ENCODE measurements at places on chromosomes 3 and 15.

DNA sequence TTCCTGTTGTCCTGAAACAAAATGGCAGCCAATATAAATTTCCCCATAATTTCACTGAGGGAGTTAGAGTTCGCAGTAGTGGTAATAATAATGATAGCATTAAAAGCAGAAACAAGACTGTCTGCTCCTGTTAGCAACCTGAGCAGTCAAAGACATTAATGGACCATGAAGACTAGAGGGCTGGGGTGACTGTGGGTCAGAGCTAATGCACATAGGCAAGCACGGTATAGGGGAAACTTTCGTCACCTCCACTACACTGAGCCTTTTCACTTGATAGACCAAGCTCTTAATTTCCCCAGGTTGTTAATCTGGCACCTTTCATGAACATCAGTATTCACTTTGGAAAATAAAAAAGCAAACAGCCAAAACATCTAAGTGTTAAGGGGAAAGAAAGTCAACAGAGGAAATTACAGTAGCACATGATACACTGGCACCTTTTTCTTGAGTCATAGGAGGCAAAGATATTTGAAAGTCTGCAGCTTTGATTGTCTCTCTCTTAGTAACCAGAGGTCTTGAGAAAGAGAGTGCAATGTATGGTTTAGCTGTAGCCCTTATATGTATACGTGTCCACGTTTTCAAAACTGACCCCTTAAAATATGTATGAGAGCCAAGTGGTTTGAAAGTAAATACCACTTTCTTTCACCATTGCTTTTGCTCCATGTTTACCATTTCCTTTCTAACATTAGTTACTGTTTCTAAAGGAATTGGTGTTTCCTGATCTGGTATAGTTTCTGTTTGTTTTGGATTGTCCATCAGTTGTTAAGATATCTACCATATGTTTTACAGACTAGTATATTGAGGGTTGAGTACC is 104.8 kb downstream of the FILIP1L start:
- DNase-seq = no peak

- no peak for DNase-seq
Measured at GRCh38 chr3:111324151-111324550, 217.8 kb upstream of the CD96 start.

GRCh38 chr15:49155834-49156627 is 632 bp upstream of the COPS2 start:
- no peak for DNase-seq

- DNase-seq = no peak
Measured at GRCh38 chr3:21505711-21506460, 245.1 kb downstream of the ZNF385D start.

GRCh38 chr3:166445865-166446264 is 608.6 kb upstream of the BCHE start:
- DNase-seq = no peak

- no peak for DNase-seq
Measured at GRCh38 chr15:62895905-62896316, 146.6 kb upstream of the TPM1 start.

DNA sequence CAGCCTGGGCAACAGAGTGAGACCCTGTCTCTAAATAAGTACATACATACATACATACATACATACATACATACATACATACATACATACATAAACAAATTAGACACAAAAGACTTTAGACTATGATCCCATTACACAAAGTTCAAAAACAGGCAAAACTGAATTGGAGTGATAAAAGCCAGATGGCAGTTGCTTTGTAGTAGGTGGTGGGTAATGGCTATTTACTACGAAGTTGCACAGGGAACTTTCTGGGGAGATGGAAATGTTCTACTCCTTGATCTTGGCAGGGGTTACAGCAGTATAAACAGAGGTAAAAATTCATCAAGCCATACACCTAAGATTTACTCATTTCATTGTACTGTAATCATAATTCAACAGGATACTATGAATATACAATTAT is 63.7 kb upstream of the HRH1 start:
- no peak for DNase-seq

GRCh38 chr15:93825682-93826081 is 405.7 kb upstream of the MCTP2 start:
- DNase-seq = no peak

GRCh38 chr15:69573815-69574475 is 121.3 kb downstream of the RPLP1 start:
- DNase-seq = peak; percentile 4

GRCh38 chr15:44798826-44799225 is 62.5 kb downstream of the TRIM69 start:
- DNase-seq = no peak

- DNase-seq = peak; percentile 21
Measured at GRCh38 chr15:52227456-52227855, 36.3 kb upstream of the GNB5 start.

DNA sequence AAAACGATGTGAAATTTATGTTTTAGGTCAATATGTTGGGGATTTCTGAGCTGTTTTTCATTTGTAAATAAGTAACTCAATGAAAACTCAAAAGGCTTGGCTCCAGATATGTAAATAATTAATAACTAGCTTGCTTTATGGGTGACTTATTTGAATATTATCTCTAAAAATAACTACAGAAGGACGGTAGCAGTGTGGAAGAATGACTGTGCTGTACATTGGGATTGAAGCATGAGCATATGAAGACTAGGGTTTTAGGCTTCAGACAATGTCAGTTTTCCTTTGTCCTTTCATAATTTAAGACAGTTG is 343.9 kb downstream of the GRM7 start:
- DNase-seq = no peak

DNA sequence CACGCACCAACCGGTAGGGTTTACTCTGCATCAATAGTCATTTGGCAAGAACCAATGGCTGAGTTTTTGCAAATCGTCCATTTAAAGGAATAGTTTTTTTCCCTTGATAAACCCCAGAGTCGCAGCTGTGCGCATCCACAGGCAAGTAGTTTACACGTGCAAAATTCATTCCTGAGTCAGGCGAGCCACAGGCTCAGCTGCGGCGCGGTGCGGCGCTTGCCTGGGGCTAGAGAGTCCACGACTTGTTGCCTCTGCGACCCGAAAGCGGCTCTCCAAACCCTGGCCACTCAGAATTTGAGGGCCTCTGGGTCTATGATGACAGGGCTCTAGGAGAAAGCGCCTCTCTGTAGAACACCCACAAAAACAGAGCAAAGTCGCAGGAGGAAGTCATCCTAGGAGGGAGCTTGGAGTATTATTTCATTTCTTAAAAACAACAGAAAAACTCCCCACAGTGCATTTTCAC is 36.7 kb downstream of the ZIC4 start:
- no peak for DNase-seq

- no peak for DNase-seq
Measured at GRCh38 chr3:170644711-170645110, 58.8 kb upstream of the SLC7A14 start.

- DNase-seq = no peak
Measured at GRCh38 chr15:78045189-78045588, 32.3 kb downstream of the TBC1D2B start.

DNA sequence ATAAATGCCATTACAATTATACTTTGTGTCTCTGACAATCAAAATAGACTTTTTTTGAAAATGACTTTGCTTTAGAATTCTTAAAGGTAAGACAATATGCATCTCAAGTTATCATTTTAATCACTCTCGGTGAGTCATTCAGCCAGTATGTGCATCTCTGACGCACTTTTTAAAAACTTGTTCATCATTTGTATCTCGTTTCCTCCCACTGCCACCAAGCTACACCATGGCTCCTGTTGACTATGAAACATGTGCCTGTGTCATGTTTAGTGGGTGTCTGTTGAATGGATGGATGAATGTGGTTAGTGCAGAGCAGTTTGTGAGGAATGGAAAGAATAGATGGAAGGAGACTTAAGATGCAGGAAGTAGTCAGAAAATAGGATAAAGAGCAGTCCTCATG is 68.6 kb downstream of the ARPP21 start:
- DNase-seq = no peak

GRCh38 chr15:56524915-56525314 is 60.0 kb upstream of the MNS1 start:
- no peak for DNase-seq

DNA sequence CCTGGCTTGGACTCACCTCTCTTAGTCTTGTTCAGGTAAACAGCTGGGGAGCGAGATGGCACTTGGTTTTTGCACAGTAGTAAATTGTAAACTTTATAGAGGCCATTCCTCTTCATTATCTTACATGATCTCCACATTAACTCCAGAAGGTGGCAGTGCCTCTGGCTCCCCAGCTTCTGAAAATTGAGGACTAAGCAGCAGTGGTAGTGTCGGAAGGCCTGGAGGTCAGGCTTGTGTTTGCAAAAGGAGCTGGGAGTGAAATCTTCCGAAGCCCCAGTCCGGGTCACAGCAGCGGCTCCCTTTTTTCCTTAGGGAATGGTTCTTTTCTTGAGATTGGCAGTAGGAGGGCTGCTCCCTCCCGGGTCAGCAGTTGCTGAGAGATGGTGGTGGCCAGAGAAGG is 85.7 kb downstream of the FNDC3B start:
- DNase-seq = no peak

DNA sequence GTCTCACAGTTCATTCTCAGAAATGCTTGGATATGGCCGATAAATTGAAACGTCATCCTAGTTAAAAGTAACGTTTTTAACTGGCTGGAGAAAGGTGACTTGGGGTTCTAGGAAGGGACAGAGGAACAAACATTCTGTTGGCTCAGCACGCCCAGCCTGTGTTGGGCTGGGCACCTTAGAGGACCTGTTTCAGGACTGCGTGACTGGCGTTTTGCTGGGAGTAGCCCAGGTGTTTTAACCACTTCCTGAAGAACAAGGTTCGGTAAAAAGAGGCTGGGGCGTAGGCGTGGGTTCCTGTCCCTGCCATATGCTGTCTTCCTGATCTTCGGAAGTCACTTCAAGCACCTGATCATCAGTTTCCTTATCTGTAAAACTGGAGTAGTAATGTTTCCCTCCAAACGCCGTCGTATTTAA is 1.1 kb upstream of the TLNRD1 start:
- DNase-seq = no peak

DNA sequence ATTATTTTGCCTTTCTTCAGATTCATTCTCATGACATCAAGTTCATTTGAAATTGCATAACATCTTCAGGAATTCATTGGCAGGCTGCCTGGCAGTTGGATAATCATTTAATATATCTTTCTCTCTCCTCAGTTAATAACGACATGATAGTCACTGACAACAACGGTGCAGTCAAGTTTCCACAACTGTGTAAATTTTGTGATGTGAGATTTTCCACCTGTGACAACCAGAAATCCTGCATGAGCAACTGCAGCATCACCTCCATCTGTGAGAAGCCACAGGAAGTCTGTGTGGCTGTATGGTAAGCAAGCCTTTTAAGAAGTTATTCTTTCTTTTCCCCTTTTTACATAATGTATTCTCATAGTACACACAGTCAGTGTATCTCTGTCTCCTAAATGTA is 38.2 kb downstream of the TGFBR2 start:
- peak; percentile 37 for DNase-seq
